ENCODE measurements at places on chromosomes 6 and 20.

- no peak for DNase-seq
Observed at GRCh38 chr6:34237316-34237721, 646 bp downstream of the HMGA1 start.

- DNase-seq = no peak
Observed at GRCh38 chr6:21033575-21034026, 499.3 kb downstream of the CDKAL1 start.

DNA sequence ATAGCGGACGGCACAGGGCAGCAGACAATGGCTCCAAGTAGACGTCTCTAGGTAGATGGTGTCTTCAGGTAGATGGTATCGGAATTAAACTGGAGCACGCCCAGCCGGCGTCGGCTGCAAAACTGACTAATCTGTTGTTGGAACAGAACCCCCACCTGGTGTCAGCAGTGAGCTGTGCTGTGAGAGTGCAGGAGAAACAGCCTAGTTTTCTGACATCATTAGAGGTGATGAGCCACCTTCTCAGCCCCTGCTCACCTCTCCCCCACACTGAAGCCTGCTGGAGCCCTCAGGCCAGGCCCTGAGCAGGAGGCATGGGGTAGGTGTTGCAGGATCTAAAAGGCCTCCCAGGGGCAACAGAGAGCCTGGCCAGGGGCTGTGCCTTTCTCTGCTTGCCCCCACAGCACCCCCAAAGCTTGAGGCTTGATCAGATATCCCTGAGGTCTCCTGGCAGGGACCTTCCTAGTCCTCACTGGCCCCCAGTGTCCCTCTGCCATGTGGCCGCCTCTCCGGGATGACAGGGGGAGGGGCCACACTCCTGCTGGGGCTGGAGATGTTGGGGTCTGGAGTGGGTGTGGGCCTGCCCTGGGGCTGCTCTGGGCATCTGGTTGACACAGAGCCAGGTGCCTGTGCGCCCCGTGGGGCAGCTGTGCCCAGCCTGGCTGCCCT, 6.9 kb upstream of the HELZ2 start:
- DNase-seq = no peak

GRCh38 chr20:64212755-64213154, 42.8 kb upstream of the PCMTD2 start:
- DNase-seq = no peak

GRCh38 chr20:16846006-16846405, 97.8 kb downstream of the OTOR start:
- DNase-seq = no peak

DNA sequence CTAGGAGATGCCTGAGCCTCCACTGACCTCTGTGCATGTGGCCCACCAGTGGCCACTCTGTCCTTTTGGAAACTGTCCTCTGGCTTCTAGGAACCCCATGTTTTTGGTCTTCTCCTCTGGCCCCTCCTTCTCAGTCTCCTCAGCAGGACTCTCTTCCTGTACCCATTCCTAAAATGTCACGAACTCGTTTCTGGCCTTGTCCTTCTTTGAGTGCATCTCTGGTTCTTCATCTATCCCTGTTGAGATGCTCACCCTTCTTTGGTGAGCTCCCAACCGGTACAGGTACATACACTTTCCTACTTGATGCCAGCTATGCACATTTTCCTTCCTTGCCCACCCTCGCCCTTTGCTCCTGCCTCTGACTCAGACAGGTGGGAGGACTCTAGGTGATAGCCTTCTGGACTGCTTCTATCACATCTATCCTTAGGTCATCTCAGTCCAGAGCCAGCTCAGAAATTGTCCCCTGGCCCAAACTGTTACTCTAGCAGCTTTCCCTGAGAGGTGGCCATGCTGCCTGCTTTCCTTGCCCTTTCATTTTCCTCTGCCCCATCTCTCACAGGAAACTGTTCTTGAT, 14.8 kb upstream of the NNAT start:
- no peak for DNase-seq

GRCh38 chr6:14210077-14210476, 92.5 kb downstream of the CD83 start:
- no peak for DNase-seq

- no peak for DNase-seq
Observed at GRCh38 chr6:28523241-28523622, 2.4 kb upstream of the GPX5 start.

GRCh38 chr6:97947841-97948240, 664.8 kb upstream of the MMS22L start:
- DNase-seq = no peak

DNA sequence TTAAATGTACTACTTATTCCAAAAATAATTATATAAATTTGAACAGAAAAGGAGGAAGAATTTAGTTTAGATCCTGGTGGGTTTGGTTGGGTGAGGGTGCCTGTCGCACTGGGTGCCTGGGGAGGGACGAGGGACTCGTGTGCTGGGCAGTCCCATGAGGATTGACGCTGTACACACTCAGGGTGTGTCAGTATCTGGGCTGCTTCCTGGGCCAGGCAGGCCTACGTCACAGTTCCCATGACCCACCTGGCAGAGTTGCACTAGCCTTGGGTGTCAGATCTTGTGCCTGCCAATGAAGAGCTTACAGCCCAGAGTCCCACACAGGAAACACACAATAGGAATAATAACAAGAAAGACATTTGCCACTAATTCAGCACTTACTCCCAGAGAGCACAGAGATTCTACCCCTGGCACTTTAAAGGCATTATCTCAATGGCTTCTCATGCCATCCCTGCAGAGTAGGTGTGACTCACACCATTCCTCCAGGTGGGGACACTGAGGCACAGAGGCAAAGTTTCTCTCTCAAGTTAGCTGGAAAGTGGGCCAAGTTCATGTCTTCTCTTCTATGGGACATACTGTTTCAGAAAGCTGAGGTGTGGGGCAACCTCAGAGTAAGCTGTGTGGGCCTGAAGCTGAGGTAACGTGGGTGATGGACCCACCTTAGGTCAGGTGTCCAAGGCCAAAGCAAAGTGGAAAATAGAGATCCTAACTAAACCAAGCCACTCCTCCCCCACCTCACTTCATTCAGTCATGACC, 1.3 kb upstream of the SDCBP2 start:
- DNase-seq = no peak

- no peak for DNase-seq
Observed at GRCh38 chr20:42628683-42629082, 561.0 kb downstream of the PTPRT start.

DNA sequence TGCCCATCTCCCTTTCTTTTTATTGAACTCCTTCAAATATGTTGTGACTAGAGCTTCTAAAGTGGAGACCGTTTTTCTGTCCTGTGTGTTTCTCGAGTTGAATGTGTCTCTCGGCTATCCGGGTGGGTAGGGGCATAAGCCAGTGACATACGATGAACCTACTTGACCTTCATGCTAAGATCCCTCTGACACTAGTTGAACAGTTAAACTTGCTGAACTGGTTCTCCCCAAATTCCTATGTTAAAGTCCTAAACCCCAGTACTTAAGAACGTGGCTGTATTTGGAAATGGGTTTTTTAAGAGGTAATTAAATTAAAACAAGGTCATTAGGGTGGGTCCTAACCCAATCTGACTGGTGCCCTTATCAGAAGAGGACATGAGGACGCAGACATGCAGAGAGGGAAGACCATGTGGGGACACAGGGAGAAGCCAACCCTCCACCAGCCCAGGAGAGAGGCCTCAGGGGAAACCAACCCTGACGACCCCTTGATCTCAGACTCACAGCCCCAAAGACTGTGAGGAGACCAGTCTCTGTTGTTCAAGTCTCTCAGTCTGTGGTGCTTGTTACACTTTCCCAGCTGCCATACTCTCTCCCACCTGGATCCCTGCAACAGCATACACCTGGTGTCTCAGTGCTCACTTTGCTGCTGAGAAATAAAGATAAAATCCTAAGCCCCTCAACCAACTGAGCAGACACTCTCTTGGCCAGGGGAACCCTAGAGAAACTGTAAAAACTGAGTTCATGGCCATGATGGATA, 208.4 kb downstream of the MYLK4 start:
- DNase-seq = no peak

GRCh38 chr6:83505356-83505755, 7.0 kb upstream of the PRSS35 start:
- DNase-seq = no peak

DNA sequence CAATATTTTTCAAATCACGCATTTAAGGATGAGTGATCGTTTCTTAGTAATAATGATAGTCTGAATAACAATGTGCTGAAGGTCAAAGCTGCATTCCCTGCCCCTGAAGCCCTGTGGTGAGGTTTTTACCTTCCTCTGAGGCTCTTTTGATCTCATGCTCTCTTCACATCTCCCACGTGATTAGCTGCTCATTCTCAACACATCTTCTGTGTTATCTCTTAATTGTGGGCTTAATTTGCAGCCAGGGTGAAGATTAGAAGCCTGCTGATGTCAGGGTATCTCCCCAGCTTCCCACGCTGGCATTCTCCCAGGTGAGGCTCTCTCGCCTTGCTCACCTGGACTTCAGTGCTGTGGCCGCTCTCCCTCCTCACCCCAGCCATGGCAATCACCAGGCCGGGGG, 109.7 kb upstream of the FOXQ1 start:
- no peak for DNase-seq

GRCh38 chr6:137210903-137211302, 8.3 kb downstream of the IFNGR1 start:
- no peak for DNase-seq

- no peak for DNase-seq
Observed at GRCh38 chr6:158077676-158078075, 90.4 kb downstream of the SERAC1 start.

DNA sequence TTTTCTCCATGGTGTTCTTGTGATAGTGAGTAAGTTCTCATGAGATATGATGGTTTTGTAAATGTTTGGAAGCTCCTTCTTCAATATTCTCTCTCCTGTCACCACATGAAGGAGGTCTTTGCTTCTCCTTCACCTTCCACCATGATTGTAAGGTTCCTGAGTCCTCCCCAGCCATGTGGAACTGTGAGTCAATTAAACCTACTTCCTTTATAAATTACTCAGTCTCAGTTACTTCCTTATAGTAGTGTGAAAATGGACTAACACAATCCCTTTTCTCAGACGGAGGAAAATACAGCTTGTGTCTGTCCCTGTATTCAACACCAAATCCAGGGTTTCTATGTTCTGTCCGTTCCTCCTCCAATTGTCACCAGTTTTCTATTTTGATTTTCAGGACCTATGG, 181.0 kb downstream of the ALDH8A1 start:
- no peak for DNase-seq

DNA sequence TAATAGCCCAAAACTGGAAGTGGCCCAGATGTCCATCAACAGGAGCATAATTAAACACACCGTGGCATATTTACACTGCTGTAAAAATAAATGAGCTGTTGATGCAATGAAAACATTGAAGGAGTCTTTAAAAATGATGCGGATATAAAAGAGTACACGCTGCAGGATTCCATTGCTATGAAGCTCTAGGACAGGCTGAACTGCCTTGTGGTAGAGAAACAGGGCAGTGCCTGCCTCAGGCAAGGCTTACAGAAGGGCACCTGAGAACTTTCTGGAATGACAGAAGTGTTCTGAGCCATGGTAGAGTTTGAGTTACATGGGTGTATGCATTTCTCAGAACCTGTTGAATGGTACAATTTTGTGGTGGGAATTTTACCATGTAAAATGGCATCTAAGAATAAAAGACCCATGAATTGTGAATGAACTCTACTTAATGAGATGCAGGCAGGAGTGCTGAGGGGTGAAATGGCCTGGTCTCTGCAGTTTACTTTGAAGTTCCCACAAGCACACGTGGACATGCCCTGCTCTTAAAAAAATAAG, 45.3 kb upstream of the RIN2 start:
- DNase-seq = no peak

- DNase-seq = no peak
Observed at GRCh38 chr6:24620637-24621036, 25.4 kb downstream of the KIAA0319 start.

GRCh38 chr6:24980507-24981385, 45.0 kb upstream of the RIPOR2 start:
- no peak for DNase-seq

DNA sequence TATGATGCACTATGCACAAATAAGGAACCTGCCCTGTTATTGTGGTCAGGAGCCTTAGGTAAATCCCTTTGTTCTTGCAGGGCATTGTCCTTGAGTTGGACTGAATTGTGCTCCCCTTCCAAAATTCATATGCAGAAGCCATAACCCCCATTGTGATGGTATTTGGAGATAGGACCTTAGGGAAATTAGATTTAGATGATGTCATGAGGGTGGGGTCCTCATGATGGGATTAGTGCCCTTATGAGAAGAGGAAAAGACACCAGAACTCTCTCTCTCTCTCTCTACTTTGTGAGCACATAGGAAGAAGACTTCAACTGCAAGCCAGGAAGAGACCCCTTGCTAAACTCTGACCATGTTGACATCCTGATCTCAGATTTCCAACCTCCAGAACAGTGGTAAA, 268.0 kb downstream of the LRFN2 start:
- DNase-seq = no peak

- no peak for DNase-seq
Observed at GRCh38 chr6:3643921-3644738, 107.4 kb downstream of the PXDC1 start.

DNA sequence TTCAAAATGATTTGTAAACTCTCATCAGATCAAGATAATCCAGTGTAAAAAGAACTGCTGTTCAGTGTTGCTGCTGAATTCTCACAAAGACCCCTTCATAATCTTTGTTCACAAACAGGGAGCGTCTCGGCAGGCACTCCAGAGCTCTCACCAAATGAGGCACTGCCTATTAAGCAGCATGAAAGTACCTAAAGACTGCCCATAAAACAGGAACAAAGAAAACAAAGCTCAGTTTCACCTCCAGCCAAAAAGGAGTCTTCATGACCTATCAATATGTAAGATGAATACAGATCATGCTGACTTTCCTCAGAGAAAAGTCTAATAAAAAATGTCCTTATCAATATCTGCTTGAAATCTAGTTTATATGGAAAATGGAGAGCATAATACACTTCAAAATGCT, 41.8 kb downstream of the GPR63 start:
- no peak for DNase-seq

DNA sequence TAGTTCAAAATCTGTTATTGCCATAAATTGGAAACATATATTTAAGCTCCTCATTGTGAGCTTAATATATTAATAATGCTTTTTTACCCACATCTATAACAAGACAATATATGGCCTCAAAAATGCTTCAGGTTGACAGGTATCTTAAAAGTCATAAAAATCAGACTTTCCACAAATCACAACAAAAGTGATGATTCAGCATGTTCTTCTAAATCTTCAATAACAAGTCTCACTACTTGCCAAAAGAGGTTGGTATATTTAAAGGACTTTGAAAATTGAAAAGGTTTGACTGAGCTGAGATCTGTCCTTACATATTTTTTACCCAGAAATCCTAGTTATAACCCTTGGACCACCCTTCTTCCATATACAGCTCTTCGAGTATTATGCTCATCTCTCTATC, 41.7 kb downstream of the ASCC3 start:
- no peak for DNase-seq

DNA sequence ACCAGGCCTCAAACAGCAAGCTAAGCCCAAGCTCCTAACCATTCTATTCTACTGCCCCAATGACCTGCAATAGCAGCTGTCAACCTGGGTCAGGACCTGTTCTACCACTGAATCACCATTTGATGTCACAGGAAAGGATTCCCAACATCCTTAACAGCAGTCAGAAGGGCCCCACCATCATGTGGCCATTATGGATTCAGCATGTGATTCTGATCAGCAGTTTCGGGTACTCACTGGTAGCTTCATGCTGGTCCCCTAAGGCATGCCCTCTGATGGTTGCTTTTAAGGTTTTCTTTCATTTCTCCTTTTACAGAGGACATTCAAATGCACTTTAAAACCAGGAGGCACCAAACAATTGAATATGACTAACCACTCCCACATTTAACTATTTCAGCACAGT, 37.3 kb upstream of the MAP7 start:
- no peak for DNase-seq

GRCh38 chr6:90045535-90045934, 151.3 kb downstream of the GJA10 start:
- DNase-seq = no peak

All from NCI-H2081 treated with DMSO at 0.1 percent for 48 hours (cell line).